ENCODE measurements at places on chromosomes 4 and X. TPM values are rescaled to one million over a fixed set of nuclear protein-coding genes. Genes with fewer than 3 reads are reported as not detected.

DNA sequence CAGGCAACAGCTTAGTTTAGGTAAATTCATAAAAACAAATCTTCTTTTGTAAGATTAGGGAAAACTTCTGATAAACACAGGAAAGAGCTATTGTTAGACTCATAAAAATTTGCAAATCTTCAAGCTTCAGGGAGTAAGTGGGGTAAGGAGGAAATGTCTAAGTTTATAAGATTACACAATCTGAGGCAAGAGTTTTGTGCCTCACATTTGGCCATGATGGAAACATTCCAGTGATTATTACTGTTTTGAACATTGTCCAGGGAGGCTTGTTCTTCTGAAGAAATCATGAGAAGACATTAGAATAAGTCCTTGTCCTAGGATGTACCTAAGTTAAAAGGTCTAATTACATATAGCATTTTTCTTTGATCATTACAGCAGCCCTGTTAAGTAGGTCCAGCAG lies 72.8 kb downstream of the MAOB start:
- DNase-seq, result no peak

DNA sequence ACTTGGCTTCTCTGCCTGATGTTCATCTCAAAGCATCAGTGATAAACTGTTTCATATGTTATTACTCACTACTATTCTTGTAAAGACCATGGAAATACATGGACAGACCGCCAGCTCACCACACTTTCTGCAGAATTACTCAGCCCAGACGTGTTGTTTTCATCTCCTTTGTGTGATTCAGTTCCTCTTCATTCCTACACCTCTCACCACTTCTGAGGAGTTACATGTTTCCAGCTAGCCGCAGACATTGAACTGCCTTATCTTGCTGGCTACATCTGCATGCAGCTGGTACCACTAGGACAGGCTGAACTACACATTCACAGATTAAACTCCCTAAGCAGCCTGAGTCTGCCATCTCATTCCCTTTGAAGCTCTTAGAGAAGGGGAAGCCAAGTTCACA lies 443.2 kb upstream of the FGF16 start:
- peak; percentile 57 for DNase-seq

- no peak for DNase-seq
Measured at GRCh38 chrX:106035064-106035463, 3.5 kb downstream of the SERPINA7 start.

DNA sequence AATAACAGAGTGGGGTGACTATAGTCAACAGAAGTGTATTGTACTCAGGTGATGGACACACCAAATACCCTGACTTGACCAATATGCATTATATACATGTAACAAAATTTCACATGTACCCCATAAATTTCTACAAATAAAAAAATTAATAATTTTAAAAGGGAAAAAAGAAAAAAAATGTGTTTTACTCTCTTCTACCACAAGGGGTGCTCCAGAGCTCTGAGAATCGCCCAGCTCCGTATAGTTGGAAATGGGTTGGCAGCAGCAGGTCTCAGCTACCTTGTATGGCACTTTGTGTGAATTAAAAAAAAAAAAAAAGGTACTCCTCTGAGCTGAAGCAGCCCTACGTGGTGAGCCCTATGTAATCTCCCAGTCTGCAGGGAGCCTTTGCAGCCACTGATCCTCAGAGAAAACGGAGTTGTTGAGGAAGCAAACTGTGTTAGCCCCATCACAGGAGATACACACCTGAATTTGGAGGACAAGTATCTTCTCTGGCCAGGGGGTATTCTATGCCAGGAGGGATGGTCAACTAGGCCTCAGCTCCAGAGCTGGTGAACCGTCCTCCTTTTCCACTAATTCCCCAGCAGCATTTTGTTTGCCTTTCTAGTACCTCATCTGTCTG lies 17.2 kb upstream of the POLA1 start:
- DNase-seq, result no peak

DNA sequence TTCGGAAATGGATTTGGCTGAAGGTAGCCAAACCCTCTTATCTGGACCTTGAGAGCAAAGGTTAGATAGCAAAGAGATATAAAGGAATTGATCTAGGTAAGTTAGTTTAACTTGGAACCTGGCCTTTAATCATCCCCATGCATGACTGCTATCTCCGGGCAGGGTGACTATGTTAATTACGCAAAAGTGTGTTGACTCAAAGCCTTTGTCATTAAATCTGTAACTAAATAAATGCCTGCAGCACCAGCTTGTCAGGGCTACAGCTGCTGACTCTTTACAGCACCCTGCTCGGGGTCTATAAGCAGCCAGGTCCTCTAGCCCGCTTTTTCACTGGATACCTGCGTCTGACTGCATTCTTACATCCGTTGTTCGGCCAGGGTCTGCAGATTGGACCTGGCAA lies 201.7 kb downstream of the TBCK start:
- no peak for DNase-seq

GRCh38 chr4:17033768-17034181 lies 135.3 kb upstream of the LDB2 start:
- no peak for DNase-seq

- DNase-seq, result no peak
Measured at GRCh38 chrX:34578237-34578636, 78.8 kb downstream of the TMEM47 start.

DNA sequence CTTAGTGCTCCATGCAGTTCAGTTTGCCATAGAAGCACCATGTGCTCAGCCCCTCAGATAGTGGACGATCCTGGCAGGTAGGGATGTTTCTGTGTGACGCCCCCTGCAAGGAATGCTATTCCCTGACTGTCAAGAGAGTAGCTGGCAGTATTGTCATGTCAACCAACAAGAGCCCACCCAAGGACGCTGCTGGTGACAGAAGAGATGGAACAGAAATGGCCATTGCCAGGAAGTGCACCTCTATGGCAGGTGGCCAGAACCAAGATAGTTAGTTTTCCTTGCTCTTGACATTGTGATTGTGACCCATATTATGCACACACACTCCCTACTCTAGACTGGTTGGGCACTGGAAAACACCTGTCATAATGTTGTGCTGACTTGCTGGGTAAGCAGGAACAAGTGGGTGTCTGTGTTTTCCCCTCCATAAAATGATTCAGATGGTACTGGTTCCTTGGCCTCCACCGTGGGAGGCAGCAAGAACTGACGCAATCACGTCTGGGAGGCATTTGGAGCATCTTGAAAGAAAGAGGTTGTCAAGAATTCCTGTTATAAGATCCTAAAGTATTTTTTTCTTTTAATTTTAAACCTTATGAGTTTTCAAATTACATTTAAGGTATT lies 507.9 kb downstream of the MID1IP1 start:
- peak; percentile 38 for DNase-seq

- DNase-seq, result no peak
Measured at GRCh38 chrX:13620207-13620606, 32.7 kb upstream of the TCEANC start.

GRCh38 chr4:176708771-176709311 lies 83.9 kb downstream of the VEGFC start:
- DNase-seq, result no peak

- DNase-seq, result no peak
Measured at GRCh38 chr4:141127884-141128283, 5.4 kb downstream of the RNF150 start.

DNA sequence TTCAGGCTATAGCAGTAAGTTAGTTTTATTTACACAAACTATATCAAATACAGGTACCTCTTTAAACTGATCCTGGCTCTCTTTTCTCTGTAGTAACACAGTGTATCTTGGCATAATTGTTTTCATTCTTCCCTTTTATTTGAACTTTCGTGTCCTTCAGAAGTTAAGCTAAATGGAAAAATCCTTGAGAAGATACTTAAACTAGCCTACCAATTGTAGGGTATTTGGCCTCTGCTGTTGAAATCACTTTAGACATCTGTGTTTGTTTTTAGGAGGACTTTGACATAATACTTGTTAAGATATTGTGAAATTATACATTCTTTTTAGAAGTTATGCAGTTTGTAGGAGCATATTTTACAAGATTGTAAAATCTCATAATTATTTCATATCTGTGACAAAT lies 90.3 kb upstream of the GK2 start:
- no peak for DNase-seq

Gene NALF2
- 0.57 TPM for total RNA-seq

Gene BCORL1
- 5.9 TPM for total RNA-seq

Gene MAOB
- total RNA-seq, result not detected

Gene PNMA3
- 0.32 TPM for total RNA-seq

Gene FAT1
- not detected for total RNA-seq

Gene VSIG4
- not detected for total RNA-seq

Gene TCEAL3
- total RNA-seq, result 8.7 TPM

Data from activated naive CD4-positive, alpha-beta T cell treated with anti-CD3 and anti-CD28 coated beads, Interleukin-2, amount 50 U/mL, for 72 hours (primary cell).